ENCODE measurements at places on chromosomes 1 and 21.

- no peak for DNase-seq
Measured at GRCh38 chr21:23921670-23922418, 1685.4 kb downstream of the MRPL39 start.

- no peak for DNase-seq
Measured at GRCh38 chr1:226790545-226791181, 51.6 kb upstream of the ITPKB start.

- no peak for DNase-seq
Measured at GRCh38 chr1:30649321-30649991, 73.9 kb downstream of the MATN1 start.

DNA sequence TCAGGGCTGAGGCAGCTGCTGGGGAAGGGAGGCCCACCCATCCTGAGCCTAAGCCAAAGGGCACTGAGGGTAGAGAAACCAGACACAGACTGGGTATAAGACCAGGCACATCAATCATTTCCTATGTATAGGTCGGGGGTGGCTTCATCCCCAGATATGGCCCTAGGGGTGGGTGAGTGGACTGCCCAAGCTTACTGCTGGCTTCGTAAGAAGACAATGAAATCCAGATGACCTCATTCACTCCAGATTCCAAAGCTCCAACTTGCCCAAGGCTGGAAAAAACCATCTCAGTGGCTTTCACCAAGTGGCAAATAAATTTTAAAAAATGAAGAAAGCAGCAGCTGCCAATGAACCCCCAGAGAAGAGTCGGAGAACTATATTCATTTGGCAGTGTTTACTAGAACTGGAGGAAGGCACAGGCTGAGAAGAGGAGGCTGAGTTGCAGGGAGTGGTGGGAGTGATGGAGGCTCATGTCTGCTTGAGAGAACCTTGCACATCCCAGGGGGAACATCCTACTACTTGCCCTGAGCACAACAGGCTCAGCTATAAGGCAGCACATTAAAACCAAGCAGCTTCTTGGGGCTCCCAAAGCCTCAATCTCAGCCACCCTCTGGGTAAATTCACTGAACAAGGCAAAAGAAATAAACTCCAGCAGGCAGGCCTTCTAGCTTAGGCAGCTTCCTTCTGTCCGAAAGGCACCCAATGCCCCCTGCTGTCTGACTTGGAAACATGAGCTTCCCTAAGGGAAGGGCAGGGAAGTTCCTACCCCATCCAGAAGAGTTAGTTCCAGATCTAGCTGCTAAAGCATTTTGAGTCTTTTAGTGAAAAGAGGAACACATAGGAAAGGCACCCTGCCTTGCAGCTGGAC is 14.1 kb downstream of the PEA15 start:
- DNase-seq: peak; percentile 51

DNA sequence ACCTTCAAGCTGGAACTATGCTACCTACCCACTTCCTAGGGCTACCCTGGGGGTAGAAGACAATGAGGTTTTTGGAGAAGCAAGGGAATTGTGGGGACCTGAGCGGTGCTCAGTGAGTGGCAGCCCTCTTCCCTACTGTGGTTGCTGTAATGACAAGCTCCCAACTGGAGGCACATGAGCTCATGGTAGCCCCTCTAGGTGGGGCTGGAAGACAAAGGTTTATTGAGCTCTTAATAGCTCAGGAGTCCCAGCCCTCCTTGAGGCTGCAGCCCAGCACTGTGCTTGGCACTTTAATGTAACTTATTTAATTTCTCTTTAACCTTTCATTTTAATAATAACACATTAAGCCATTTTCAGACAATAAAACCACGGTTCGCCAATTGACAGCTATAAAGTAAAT is 528.9 kb downstream of the OMA1 start:
- no peak for DNase-seq

- no peak for DNase-seq
Measured at GRCh38 chr1:66606362-66607065, 72.6 kb downstream of the SGIP1 start.

GRCh38 chr21:33686386-33686785 is 44.1 kb downstream of the ITSN1 start:
- no peak for DNase-seq

GRCh38 chr1:226763905-226764264 is 24.8 kb upstream of the ITPKB start:
- DNase-seq: peak; percentile 66

DNA sequence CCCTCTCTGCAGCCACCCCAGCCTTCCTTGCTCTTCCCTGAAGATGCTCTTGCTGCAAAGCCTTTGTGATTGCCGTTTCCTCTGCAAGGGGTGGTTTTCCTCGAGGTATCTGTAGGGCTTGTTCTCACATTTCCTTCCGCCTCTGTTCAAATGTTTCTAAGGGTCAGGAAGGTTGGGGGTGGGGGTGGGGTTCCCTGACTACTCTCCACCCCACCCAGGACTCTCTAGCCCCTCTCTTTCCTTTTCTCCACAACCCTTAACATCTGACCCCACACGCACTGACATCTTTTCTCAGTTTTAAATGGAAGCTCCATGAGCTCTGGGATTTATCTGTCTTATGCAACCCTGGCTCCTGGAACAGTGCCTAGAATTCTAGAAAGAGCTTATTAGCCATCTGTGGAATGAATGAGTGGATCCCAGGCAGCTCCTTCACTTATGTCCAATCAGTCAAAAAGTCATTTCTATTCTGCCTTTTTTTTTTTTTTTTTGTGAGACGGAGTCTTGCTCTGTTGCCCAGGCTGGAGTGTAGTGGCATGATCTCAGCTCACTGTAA is 27.3 kb upstream of the ZNF362 start:
- DNase-seq: peak; percentile 66

GRCh38 chr1:54542962-54543539 is 5.0 kb upstream of the ACOT11 start:
- no peak for DNase-seq

DNA sequence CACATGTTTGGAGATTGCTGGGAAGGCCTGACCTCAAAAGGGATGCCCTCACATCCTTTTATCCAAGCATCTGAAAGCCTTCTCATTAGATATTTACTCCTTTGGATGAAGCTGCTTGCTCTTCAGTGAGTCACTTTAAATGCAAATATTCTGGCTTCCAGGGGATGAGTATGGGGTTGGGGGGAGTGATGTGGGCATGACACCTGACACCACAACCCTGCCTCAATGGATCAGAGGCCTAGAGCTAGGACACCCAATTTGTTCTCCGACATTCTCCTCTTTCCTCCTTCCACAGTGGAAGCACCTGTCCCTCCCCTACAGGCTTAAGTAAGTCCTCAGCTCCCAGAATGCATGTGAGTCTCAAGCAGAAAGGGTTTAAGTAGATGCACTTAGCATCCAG is 238.3 kb downstream of the OMA1 start:
- no peak for DNase-seq

DNA sequence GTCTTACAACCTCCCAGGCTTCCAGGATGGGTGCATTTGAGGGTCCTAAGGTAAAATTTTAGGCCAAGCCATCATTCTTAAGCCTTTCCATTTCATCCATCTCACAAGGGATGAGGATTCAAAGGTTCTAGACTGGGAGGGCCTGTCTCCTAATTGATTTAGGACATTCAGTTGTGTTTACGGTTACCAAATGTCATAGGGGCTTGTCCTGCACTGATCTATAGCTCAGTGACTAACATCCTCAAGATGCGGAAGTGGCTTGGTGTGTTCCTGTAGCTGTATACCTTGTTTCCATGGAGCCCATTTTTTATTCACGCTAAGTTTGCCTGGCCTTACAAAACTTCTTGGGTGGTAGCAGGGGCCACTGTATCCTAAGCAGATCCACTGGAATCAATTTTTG is 52.8 kb downstream of the DUSP10 start:
- no peak for DNase-seq

- no peak for DNase-seq
Measured at GRCh38 chr1:108880850-108881249, 4.1 kb downstream of the GPSM2 start.

- DNase-seq: no peak
Measured at GRCh38 chr1:35443768-35444518, 113.3 kb downstream of the KIAA0319L start.

GRCh38 chr1:100530880-100531487 is 7.0 kb upstream of the GPR88 start:
- DNase-seq: peak; percentile 42

DNA sequence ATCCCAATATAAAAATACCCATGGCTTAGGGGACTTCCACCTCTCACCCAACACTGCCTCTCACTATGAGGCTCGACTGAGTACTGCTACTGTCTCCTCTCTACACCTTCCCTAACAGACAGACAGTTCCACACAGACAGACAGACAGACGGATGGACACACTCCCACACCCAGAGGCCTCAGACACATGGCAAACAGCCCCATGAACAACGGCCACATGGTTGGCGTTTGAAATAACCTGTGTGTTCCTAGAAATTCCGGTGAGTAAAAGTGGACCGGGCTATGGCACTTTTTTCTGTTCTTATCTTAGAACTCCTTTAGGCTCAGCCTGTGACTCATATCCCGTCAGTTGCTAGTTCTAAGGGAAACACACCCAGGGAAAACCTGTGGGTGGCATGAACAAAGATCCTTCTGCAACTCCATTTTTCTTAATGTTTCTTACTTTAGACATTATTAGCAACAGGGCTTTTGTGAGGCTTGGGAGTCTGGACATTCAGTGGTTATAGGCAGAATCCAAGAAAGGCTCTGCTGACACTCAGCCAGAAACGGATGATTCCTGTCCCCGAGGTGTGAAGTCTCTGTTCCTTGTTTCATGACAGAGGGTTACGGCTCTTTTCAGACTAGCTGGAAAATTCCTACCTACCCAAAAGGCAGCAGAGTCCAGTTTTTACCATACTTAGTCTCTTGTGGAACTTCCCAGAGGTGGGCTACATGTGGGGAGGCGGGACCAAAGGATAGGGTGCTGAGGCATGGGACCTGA is 90.5 kb upstream of the TLR5 start:
- DNase-seq: peak; percentile 72

DNA sequence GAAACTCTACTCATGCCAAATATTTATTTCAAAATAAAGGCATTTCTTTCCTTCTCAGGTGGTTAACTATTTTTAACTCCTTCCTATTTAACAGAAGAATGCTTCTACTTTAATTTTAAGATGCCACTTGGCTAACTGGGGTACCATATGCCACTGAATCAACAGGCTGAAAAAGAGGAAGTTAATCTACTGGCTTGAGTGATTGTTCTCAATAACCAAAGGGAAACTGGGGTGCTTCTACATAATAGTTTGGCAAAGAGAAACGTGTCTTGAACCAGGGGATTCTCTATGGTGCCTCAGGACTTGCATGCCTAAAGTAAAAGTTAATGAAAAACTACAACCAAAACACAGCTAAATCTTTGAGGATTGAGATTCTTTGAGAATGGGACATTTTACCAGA is 142.6 kb downstream of the DENND1B start:
- no peak for DNase-seq
